ENCODE measurements at places on chromosomes 7 and 10. TPM values are rescaled to one million over a fixed set of nuclear protein-coding genes. Genes with fewer than 3 reads are reported as not detected.
A peak's percentile ranks its signal among the peaks of the same experiment; 100 is the strongest.

GRCh38 chr10:70272925-70273316, 10.9 kb downstream of the NPFFR1 start:
- no peak overlapping the region for H3K4me3 ChIP-seq
- no peaks in the 10 kb centered on the region for H3K36me3 ChIP-seq
- H3K4me1 ChIP-seq = no peaks in the 10 kb centered on the region
- H3K27ac ChIP-seq = no peak overlapping the region
- H3K27me3 ChIP-seq = peaks cover 3% of the 10 kb centered on the region

The AOAH gene
- 17.8 TPM for polyA plus RNA-seq

DNA sequence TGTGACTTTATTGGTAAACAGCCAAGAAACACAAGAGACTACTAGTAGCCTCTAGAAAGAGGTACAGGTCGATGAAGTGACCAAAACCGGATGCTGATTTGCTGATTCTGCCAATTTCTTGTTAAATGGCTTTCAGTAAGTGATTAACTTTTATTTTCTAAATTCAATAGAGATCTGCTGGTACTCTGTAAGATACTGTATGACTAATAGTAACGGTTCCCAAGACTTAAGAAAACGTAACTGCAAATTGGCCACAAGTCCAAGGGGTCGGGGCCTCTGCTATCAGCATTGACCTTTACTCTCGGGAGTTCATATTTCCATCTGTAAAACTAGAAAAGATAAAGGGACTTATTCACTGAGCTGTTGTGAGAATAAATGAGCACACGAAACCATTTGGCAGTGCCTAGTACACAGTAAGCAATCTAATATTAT, 1.4 kb downstream of the FAM3C start:
- DNase-seq = peak; percentile 77
- no peaks in the 10 kb centered on the region for H3K27me3 ChIP-seq
- peaks cover 4% of the 10 kb centered on the region for H3K36me3 ChIP-seq
- H3K4me3 ChIP-seq = peak overlapping the region; percentile 66
- peaks cover 18% of the 10 kb centered on the region for H3K4me1 ChIP-seq

DNA sequence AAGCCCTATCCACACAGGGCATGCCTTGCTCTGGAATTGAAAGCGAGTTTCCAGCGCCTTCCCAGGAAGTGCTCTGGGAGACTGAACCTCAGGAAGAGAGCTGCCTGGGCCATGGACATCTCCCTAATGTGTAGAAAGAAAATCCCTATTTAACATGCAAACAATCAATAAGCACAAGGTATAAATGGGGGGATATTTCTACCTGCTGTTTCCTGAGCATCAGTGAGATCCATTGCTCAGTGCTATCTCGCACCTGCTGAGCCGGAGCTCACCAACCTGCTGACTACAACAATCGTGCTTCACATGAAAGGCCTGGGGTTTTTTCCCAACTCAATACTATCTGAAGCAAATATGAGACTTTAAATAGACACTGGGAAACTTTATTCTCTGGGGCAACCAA, 584.0 kb downstream of the GLRX3 start:
- H3K4me1 ChIP-seq = no peaks in the 10 kb centered on the region
- no peaks in the 10 kb centered on the region for H3K36me3 ChIP-seq
- no peaks in the 10 kb centered on the region for H3K27me3 ChIP-seq
- DNase-seq = no peak

DNA sequence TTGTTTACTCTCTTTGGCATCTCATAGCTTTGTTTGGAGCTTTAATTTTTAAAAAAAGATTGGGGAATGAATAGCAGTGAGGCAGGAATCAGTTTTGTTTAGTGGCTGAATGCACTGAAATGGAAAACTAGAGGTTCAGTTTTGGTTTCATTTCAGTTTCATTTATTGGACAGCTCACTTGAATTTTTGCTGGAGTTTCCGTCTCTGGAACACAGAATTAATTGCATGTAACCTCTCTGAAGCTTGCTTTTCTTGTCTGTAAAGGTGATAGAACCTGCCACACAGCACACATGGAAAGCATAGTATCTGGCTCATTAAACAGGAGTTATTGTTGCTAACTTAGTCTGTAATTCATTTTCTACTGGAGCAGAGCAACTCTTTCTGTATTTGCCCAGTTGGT, 7.1 kb downstream of the GRM8 start:
- H3K4me1 ChIP-seq = no peaks in the 10 kb centered on the region
- H3K27me3 ChIP-seq = peaks cover 55% of the 10 kb centered on the region
- H3K36me3 ChIP-seq = no peaks in the 10 kb centered on the region
- H3K27ac ChIP-seq = no peak overlapping the region
- no peak overlapping the region for H3K4me3 ChIP-seq
- no peak for DNase-seq

DNA sequence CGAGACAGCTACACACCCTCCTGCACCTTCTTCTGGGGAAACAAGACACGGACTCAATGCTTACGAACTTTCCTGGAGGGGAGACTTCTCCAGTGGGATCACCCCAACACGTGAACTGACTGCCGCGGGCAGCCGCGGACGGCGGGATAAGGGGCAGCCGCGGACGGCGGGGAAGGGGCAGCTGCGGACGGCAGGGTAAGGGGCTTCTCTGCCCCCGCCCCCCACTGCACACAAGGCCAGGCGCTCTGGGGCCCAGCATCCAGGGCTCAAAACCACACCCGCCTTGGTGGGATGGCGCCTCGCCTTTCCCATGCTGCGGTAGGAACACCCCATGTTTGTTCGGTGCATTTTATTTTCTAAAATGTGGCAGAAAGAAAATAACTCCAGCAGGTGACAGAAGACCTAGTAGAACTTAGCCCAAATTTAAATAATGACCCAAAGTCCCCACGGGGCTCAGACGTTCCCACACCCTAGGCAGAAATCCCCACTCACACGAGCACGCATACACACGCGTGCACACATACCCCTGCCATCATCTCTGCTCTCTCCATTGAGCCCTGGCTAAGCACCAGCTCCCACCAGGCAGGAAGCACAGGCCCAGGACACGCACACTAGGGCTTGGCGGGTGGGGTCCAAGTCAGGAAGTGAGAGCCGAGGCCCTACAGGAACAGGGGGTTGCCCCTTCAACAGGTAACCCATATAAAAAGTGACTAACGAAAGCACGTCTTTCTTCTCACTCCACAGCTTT, 26.6 kb upstream of the GPR146 start:
- no peak overlapping the region for H3K27ac ChIP-seq
- H3K4me3 ChIP-seq = no peak overlapping the region
- DNase-seq = no peak
- peaks cover 19% of the 10 kb centered on the region for H3K36me3 ChIP-seq
- peaks cover 14% of the 10 kb centered on the region for H3K4me1 ChIP-seq

Data from large intestine (tissue), 12 donors.